ENCODE measurements at places on chromosomes 5 and 9. TPM values are rescaled to one million over a fixed set of nuclear protein-coding genes. Genes with fewer than 3 reads are reported as not detected.
A peak's percentile ranks its signal among the peaks of the same experiment; 100 is the strongest.

DNA sequence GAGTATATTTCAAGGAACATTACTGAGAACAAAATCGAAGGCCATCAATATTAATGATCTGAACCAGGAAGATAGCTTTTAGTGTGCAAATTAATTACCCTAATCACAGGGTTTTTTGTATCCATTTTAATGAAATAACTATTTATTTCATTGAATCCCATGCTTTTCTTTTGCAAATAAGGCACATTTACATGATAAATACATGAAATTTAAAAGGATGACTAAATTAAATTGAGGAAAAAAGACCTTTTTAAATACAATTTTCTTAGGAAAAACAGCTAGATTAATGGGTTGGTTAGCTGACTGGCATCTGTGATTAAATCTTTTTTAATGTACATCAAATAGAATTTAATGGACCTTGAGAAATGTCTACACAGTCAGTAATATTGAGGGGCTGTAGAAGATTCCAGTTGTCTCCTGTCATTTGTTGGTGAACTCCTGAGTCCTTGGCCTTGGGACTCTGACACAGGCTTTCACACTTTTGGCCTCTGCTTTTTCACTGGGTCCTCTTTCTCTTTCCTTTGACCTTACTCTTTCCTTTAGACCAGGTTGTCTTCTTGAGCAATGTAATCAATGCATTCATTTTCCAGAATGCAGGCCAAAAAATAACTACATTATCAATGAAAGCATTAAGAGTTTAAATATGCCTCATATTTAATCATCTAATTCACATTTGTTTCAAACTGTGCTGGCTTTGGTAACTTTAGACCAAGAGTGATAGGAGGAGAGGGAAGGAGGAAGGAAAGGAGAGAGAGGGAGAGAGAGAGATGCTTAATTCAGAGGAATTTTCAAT, 511.5 kb downstream of the ZNF608 start:
- H3K4me1 ChIP-seq, result peaks cover 16% of the 10 kb centered on the region
- no peaks in the 10 kb centered on the region for H3K27me3 ChIP-seq
- H3K36me3 ChIP-seq, result no peaks in the 10 kb centered on the region
- no peak overlapping the region for H3K27ac ChIP-seq

DNA sequence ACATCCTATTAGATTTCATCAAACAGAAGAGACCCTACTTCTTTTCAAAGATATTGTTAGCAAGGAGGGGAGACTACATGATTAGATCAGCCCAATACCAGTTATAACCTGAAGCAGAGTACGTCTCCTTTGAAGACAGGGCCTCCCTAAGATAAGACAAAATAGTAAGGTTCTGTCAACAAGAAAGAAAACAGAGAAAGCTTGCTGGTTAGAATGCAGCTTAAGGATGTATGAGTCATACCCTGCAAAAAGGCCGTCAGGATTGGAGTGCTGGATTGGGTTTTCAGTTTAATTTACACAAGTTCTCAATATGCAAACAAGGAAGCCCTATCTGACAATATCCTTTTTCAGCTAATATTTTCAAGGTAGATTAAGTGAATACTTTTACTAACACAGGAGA, 1581.2 kb upstream of the WWC1 start:
- H3K4me1 ChIP-seq, result peaks cover 8% of the 10 kb centered on the region
- no peak for DNase-seq
- H3K36me3 ChIP-seq, result no peaks in the 10 kb centered on the region
- H3K4me3 ChIP-seq, result no peak overlapping the region
- no peaks in the 10 kb centered on the region for H3K27me3 ChIP-seq
- H3K27ac ChIP-seq, result no peak overlapping the region

GRCh38 chr5:53378190-53378589, 102.2 kb upstream of the FST start:
- DNase-seq, result no peak
- H3K27ac ChIP-seq, result no peak overlapping the region
- H3K27me3 ChIP-seq, result no peaks in the 10 kb centered on the region
- H3K4me3 ChIP-seq, result no peak overlapping the region

DNA sequence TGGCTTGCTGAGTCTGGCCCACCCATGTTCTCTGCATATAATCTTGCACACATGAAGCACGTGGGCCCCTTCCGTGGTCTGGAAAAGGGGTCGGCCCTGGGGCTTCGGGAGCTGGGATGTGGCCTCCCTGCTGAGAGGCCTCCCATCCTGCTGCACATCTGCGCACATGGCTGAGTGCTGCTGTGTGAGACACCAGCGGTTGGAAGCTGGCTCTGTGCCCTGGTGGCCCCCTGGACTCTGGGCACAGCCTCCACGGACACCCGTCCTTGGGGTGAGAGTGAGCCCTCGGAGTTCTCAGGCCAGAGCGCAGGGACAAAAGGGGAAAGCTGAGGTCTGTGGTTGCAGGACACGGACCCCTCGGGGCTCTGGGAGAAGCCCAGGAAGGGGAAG, 115.8 kb downstream of the RXRA start:
- H3K27me3 ChIP-seq, result no peaks in the 10 kb centered on the region
- no peak for DNase-seq
- no peaks in the 10 kb centered on the region for H3K4me1 ChIP-seq
- H3K36me3 ChIP-seq, result no peaks in the 10 kb centered on the region
- H3K4me3 ChIP-seq, result no peak overlapping the region

- no peaks in the 10 kb centered on the region for H3K27me3 ChIP-seq
- H3K36me3 ChIP-seq, result peaks cover 24% of the 10 kb centered on the region
- DNase-seq, result no peak
- no peak overlapping the region for H3K27ac ChIP-seq
- no peak overlapping the region for H3K4me3 ChIP-seq
Observed at GRCh38 chr9:122320413-122320881, 50.4 kb upstream of the PTGS1 start.

- H3K36me3 ChIP-seq, result no peaks in the 10 kb centered on the region
- H3K27ac ChIP-seq, result no peak overlapping the region
- no peaks in the 10 kb centered on the region for H3K27me3 ChIP-seq
- DNase-seq, result no peak
- H3K4me3 ChIP-seq, result no peak overlapping the region
Observed at GRCh38 chr9:100092066-100092465, 6.7 kb downstream of the ERP44 start.

GRCh38 chr9:135514342-135515082, 6.7 kb upstream of the LCN1 start:
- DNase-seq, result no peak
- H3K36me3 ChIP-seq, result no peaks in the 10 kb centered on the region
- H3K27me3 ChIP-seq, result no peaks in the 10 kb centered on the region

- no peak overlapping the region for H3K27ac ChIP-seq
- H3K4me1 ChIP-seq, result no peaks in the 10 kb centered on the region
- H3K4me3 ChIP-seq, result no peak overlapping the region
- H3K27me3 ChIP-seq, result peaks cover 1% of the 10 kb centered on the region
Observed at GRCh38 chr5:148540647-148541046, 113.7 kb downstream of the HTR4 start.

- no peak for DNase-seq
- H3K27me3 ChIP-seq, result no peaks in the 10 kb centered on the region
- no peaks in the 10 kb centered on the region for H3K36me3 ChIP-seq
- H3K27ac ChIP-seq, result no peak overlapping the region
Observed at GRCh38 chr5:41683181-41683580, 172.8 kb upstream of the PLCXD3 start.

DNA sequence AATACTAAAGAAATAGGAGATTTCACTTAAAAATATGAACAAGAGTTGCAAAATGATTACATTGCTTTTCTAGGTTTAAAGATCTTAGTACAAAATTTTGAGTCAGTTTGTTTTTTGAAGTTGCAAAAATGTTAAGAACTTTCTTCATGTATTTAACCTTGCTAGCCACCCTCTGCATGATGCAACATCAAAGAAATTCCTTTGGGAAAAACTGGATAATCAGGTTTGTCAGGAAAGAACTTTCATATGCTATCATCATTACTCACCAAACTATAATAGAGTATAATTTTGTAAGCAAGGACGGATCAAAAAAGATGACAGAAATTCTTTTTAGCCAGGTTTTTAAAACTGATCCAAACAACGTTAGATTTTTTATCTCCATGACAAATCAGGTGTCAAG, 116.9 kb upstream of the MRPS30 start:
- H3K4me1 ChIP-seq, result no peaks in the 10 kb centered on the region
- no peaks in the 10 kb centered on the region for H3K27me3 ChIP-seq
- no peak for DNase-seq
- H3K36me3 ChIP-seq, result no peaks in the 10 kb centered on the region

DNA sequence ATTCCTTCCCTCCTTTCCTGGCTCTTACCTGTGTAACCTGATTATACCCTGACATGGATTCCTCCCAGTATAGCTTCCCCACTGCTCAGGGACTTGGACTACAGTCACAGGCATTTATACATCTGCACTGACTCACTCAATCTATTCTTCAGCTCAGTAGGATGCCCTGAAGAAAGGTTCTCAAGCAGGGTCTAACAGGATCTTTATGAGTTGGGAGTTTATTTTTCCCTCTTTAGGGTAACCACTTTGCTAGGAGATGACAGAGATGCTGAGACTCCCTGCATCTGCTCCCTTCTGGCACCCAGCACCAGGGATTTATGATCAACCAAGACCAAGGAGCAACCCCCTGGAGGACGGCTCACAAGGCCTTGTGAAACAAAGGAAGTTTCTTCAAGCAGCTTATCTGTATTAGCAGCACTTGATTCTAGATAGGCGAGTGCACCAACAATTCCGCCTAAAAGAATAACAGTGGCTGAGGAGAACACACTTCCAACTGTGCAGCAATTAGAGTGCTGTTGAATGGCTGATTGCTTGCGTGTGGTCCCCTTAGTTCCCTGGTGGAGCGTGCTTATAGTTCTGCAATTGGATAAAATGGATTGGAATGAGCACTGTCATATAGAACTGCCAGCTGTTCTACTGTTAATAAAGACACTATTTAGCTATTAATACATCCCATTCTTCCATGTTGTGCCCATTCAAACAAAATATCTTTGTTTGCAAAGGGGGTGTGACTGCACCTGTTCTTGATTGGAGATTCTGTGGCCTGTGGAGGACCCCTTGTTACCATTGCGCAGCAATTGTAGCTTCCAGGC, 482.6 kb downstream of the ZNF608 start:
- DNase-seq, result peak; percentile 51
- no peaks in the 10 kb centered on the region for H3K27me3 ChIP-seq
- H3K36me3 ChIP-seq, result no peaks in the 10 kb centered on the region
- no peak overlapping the region for H3K27ac ChIP-seq

DNA sequence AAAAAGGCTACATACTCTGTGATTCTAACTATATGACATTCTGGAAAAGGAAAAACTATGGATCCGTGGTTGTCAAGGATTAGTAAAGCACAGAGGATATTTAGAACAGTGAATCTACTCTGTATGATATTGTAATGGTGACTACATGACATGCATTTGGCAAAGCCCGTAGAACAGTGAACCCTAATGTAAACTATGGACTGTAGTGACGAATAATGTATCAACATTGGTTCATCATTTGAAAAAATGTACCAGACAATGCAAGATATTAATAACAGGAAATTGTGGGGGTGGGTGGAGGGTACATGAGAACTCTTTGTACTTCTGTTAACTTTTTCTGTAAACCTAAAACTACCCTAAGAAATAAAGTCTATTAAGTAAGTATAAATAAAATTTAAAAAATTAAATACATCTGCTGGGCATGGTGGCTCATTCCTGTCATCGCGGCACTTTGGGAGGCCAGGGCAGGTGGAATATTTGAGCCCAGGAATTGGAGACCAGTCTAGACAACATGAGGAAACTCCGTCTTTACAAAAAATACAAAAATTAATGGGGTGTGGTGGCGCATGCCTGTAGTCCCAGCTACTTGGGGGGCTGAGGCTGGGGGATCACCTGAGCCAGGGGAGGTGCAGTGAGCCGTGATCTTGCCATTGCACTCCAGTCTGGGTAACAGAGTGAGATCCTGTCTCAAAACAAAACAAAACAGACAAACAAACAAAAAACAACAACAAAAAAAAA, 101.7 kb upstream of the TBC1D2 start:
- no peak overlapping the region for H3K27ac ChIP-seq
- H3K27me3 ChIP-seq, result no peaks in the 10 kb centered on the region
- H3K4me3 ChIP-seq, result no peak overlapping the region
- no peaks in the 10 kb centered on the region for H3K36me3 ChIP-seq

- DNase-seq, result no peak
- H3K4me1 ChIP-seq, result no peaks in the 10 kb centered on the region
- H3K4me3 ChIP-seq, result no peak overlapping the region
- no peaks in the 10 kb centered on the region for H3K27me3 ChIP-seq
Observed at GRCh38 chr5:62488531-62488930, 76.0 kb downstream of the IPO11 start.

- H3K4me3 ChIP-seq, result no peak overlapping the region
- DNase-seq, result no peak
- no peak overlapping the region for H3K27ac ChIP-seq
Observed at GRCh38 chr5:89471115-89471514, 588.1 kb upstream of the MEF2C start.

GRCh38 chr5:24492229-24492628, 152.5 kb downstream of the CDH10 start:
- no peaks in the 10 kb centered on the region for H3K4me1 ChIP-seq
- H3K27ac ChIP-seq, result no peak overlapping the region
- DNase-seq, result no peak
- H3K4me3 ChIP-seq, result no peak overlapping the region
- H3K27me3 ChIP-seq, result no peaks in the 10 kb centered on the region
- H3K36me3 ChIP-seq, result no peaks in the 10 kb centered on the region

- H3K36me3 ChIP-seq, result peaks cover 35% of the 10 kb centered on the region
- H3K27me3 ChIP-seq, result no peaks in the 10 kb centered on the region
- no peak overlapping the region for H3K27ac ChIP-seq
- H3K4me1 ChIP-seq, result no peaks in the 10 kb centered on the region
- no peak overlapping the region for H3K4me3 ChIP-seq
Observed at GRCh38 chr5:119123280-119123679, 52.4 kb downstream of the DMXL1 start.

DNA sequence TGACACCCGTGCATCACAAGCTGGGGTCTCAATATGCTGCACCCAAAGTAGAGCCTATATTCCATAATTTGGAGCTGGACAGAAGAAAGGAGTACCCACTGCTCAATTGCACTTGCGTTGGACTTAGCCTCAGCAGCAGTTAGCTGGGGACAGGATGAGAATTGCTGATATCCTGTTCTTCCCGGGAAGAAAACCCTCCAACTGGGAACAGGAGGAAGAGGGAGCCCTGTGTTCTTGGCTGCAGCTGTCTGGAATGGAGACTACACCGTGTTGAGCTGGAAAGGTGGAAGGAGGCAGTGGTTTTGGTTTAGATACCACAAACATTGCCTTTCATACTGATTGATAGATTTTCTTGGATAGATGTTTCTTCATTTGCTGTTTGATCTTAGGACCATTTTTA, 24.6 kb downstream of the CNTLN start:
- no peaks in the 10 kb centered on the region for H3K4me1 ChIP-seq
- H3K4me3 ChIP-seq, result no peak overlapping the region
- H3K27ac ChIP-seq, result no peak overlapping the region
- H3K27me3 ChIP-seq, result no peaks in the 10 kb centered on the region

DNA sequence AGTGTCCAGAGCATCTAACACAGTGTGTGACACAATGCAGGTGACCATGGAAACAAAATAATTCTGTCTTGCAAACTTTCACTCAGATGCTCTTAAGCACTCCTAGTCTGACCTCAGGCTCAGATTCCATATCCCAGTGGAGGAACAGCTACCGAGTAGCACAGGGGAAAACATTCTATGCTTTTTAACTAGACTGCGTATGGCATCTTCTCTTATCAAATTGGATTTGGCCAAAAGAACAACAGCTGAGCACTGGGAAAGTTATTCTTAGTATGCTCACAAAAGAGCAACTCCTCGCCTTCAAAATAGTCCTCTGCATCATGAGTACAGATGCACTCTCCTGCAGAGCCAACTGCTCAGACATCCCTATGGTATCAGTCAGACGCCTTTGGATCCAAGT, 528.2 kb upstream of the DAP start:
- H3K27me3 ChIP-seq, result no peaks in the 10 kb centered on the region
- H3K36me3 ChIP-seq, result no peaks in the 10 kb centered on the region
- no peak overlapping the region for H3K27ac ChIP-seq
- H3K4me1 ChIP-seq, result no peaks in the 10 kb centered on the region
- H3K4me3 ChIP-seq, result no peak overlapping the region
- DNase-seq, result no peak

Gene SLC25A2
- not detected for total RNA-seq

Gene PCDHB12
- 2.0 TPM for total RNA-seq

Gene VLDLR
- total RNA-seq, result 43.6 TPM
